Suprapubic skin (tissue), 4 donors: ENCODE measurements at places on chromosomes 5 and 9.

GRCh38 chr5:145588113-145588512 is 247.0 kb downstream of the PRELID2 start:
- DNase-seq, result no peak

- DNase-seq, result no peak
These were observed 28.8 kb upstream of the IER5L start for GRCh38 chr9:129206905-129207304.

GRCh38 chr5:89315286-89316100 is 432.5 kb upstream of the MEF2C start:
- DNase-seq, result no peak

DNA sequence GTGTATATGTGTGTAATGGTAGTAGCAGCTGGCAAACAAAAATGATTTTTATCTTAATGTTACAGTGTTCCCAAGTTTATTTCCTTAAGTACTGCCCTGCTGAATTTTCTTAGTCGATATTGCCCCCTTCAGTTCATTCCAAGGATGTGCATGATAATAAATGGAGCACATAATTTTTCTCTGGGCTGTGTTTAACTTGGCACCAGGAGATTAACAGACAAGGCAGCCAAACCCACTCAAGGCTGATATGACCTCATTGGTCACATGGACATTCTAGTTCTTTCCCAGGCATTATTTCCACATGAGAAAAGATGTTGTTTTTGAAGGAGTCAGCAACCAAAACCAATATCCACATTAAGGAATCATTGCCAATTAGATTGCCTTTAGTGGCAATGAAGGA is 61.8 kb downstream of the COX7C start:
- no peak for DNase-seq

GRCh38 chr9:14687042-14687719 is 6.1 kb downstream of the ZDHHC21 start:
- DNase-seq, result no peak

- no peak for DNase-seq
These were observed 441.8 kb upstream of the RIOK2 start for GRCh38 chr5:97624886-97625285.

- DNase-seq, result no peak
These were observed 31.9 kb upstream of the FSTL4 start for GRCh38 chr5:133644000-133644865.

- DNase-seq, result no peak
These were observed 267.6 kb upstream of the HAPLN1 start for GRCh38 chr5:83988293-83988685.

- DNase-seq, result no peak
These were observed 831 bp upstream of the TBC1D9B start for GRCh38 chr5:179908528-179908927.

- DNase-seq, result no peak
These were observed 292.9 kb downstream of the NSG2 start for GRCh38 chr5:174338185-174339010.

GRCh38 chr5:127988146-127988760 is 95.3 kb upstream of the SLC12A2 start:
- no peak for DNase-seq

DNA sequence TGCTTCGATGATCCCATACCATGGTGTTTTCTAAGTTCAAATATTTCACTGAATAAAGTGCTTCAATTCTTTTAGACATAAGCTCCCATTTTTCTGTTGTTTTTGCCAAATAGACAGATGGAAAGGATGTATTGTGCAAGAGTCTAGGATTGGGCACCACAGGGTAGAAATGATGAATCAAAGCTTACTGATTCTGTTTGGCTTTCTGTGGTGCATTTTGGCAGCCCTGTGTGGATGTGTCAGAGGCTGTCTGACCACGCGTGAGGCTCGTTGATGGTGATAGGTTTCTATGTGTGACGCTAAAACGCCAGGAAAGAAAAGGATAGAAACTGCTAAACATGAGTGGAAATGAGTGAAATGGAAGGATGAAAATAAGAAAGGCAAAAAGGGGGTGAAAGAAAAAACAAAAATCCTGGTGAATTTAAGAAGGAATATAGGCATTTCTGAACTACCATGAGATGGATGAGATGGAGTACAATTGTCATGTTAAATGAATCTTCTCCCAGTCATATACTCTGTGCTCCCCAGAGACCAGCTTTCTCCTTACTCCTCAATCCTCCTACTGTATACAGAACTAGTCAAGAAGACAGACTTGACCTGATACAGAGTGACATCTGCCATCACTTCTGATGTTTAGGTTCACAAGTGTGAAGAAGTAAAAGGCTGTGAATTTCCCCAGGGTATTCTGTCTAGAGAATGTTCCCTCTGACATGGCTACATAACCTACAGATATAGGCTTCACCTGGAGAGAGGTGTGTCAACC is 54.4 kb downstream of the ANKH start:
- DNase-seq, result no peak

DNA sequence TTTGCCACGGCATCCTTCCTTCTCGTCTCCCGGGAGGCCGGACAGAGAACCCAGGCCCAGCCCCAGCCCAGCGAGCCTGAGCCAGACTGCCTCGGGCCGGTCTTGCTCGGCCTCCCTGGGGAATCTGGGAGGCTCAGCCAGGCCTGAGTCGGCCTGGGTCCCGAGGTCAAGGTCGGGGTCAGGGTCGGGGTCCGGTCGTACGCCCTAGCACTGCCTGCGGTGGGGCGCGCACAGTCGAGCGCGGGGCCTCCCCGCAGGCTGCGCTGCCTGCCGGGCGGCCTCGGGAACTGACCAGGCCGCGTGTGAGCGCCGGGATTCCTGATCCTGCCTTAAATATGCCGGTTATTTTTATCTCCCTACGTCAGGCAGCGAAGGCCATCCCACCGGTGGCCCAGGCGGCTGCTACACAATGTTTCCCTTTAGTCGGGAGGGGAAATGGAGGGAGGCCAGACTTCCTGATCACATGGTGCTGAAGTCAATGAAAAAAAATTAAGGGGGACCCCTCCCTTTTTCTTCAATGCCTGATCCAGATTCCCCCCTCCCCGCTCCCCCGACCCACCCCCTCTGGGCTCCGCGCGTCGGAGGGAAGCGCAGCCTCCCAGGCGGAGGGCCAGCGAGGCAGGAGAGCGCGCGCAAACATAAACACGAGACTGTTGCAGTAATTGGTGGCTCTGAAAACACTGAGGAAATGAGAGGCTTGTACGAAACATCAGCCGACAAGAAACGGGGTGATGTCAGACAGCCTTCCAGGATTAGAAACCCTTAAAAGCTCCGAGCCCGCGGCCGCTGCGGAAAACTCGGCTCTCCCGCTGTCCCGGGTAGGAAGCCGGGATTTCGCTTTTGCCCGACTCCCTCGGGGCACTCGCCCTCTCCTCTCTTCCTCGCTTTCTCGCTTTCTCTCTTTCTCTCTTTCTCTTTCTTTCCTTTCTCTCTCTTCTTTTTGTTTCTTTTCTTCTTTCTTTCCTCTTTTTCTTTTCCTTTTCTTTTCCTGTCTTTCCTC is 148.2 kb upstream of the KLF4 start:
- peak; percentile 96 for DNase-seq

DNA sequence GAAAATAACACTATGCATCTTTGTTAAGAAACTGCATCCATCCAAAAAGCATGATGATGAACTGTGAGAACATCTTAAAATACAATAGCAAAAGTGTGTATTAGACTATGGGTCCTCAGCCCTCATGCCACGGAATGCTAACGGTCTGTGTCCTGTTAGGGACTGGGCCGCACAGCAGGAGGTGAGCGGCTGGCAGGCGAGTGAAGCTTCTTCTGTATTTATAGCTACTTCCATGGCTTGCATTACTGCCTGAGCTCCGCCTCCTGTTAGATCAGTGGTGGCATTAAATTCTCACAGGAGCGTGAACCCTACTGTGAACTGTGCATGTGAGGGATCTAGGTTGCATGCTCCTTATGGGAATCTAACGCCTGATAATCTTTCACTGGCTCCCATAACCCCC is 129.8 kb downstream of the NXNL2 start:
- no peak for DNase-seq

- DNase-seq, result no peak
These were observed 16.8 kb downstream of the CCT5 start for GRCh38 chr5:10266839-10267238.

GRCh38 chr5:146130440-146131045 is 25.2 kb upstream of the PLAC8L1 start:
- no peak for DNase-seq

DNA sequence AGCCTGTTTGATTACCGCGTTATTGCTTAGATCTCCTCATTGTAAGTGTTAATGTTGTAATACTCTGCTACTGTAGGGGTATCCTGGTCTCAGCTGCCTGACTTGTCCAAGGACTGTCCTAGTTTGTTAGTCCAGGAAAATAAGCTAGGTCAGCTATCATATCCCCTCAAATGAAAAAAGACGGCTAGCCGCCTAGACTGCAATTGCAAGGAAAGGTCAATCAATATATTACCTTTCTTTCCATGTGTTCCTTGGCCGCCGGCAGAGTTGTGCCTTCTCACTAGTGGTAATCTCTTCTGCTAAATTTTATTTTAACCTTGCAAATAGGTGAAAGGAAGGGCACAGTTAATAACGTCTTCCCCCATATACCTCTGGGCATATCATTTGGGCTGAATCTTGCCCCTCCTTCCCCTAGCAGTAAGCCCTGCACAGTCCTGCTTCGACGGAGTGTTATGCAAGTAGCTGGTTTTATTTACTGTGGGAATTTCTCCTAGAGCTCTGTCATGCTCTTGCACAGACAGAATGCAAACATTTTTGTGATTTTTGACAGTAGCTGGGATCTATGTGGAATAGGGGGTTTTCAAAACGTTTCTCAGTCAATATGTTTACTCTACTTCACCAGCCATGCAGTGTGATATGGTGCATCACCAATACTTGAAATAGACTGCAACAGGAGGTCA is 288.5 kb downstream of the MAST4 start:
- no peak for DNase-seq
